ENCODE measurements at places on chromosomes 2 and 18.

- no peak for DNase-seq
Measured at GRCh38 chr18:8602040-8602439, 7.2 kb upstream of the RAB12 start.

GRCh38 chr2:234100686-234101085 lies 50.2 kb downstream of the SPP2 start:
- DNase-seq = no peak

DNA sequence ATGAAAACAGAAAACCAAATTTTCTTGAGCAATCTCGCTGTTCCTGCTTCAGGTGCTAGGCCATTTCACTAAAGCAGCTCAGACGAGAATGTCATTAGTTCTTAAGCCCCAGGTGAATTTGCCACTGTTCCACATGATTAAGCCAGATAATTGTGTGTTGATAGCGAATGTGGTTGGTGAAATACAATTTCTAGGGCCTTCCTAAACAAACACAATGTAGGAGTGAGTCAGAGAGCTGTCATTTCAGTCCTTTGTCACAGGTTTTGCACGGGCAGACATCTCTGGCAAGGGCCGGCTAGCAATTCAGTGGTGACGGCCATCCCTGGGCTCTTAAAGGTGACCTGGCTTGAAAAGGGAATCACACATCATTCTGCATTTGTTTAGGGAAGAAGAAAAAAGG lies 170.7 kb downstream of the TMEM182 start:
- DNase-seq = no peak

- DNase-seq = no peak
Measured at GRCh38 chr18:64401268-64402060, 252.6 kb upstream of the LINC00305 start.

- no peak for DNase-seq
Measured at GRCh38 chr2:212177724-212178123, 360.9 kb downstream of the ERBB4 start.

GRCh38 chr2:71598526-71598925 lies 145.2 kb downstream of the DYSF start:
- no peak for DNase-seq

DNA sequence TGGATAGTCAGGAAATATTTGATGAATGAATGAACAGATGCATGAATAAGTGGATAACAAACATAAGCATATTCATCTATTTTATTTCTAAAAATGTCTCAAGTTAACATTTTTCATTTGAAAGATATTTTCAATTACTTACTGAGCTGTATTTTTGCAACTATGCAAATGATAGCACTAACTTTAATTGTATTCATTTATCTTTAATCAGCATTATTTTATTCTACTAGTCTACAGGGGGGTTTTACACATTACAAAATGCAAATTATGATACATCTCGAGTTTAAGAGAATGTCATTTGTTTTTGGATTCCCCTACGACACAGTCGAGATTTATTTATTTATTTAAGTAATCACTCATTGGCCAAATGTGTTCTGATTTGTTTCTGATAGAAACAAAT lies 530.6 kb downstream of the ERBB4 start:
- DNase-seq = no peak

DNA sequence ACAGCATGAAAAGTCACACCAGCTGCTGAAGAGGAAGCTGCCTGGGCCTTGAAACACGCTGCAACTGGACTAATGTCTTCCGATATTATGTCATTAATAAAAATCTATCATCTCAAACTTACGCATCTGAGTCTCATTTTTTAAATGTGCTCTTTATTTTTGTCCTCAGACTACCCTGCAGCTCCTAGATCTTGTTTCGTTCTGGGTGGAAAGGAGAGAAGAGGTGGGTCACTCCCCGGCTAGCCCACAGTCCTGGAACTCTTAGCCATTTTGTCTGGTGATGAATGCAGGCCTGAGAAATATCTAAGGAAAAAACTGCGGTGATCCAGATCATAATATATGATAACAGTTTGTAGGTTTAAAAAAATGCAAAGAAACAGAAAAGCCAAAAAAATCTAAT lies 73.3 kb downstream of the TXNL1 start:
- no peak for DNase-seq

DNA sequence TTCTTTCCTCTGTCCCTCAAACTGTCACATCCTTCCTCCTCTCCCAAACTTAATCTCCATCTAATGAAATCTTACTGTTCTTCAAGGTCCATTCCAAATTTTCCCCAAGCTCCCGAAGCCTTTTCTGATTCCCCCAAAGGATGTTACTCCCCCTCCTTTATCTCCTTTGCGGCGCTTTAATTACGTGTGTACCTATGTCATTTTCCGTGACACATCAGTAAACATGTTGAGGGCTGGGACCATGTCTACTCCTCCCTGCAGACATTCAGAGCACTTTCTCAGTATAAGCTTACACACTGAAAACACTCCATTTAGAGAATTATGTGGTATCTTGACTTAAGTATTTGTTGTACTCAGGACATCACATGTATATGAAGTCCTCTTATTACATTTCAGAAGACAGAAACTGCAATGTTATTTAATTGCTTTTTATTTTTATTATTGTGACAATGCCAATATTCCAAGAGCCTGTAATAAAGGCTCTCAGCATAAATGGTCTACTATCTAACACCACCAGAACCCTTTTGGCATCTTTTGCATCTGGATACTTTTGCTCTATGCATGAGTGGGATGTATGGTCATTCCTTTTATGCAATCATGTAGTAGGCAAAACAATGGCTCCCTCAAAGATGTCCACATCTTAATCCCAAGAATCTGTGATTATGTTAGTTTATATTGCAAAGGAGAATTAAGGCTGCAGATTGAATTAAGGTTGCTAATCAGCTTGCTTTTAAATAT lies 1.8 kb downstream of the NMI start:
- DNase-seq = no peak

DNA sequence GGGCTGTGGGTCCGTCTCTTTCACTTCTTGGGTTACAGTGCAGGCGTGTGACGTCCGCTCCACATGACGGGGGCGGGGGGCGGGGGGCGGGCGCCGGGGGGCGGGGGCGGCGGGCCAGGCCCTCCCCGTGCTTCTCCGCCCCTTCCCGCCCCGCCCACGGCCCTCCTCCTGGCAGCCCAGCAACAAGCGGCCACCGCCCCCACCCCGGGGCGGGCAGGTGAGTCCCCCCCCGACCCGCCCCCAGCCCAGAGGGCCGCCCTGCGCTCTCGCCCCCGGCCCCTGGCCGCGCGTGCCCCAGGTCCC lies 3.6 kb downstream of the ZNF516 start:
- DNase-seq = peak; percentile 56

- peak; percentile 74 for DNase-seq
Measured at GRCh38 chr18:44895176-44895798, 214.6 kb downstream of the SETBP1 start.

- DNase-seq = peak; percentile 68
Measured at GRCh38 chr18:67731851-67732250, 215.3 kb upstream of the DSEL start.

- no peak for DNase-seq
Measured at GRCh38 chr18:63867368-63868125, 20.0 kb upstream of the SERPINB2 start.

- DNase-seq = no peak
Measured at GRCh38 chr2:213166109-213166508, 14.7 kb upstream of the IKZF2 start.

DNA sequence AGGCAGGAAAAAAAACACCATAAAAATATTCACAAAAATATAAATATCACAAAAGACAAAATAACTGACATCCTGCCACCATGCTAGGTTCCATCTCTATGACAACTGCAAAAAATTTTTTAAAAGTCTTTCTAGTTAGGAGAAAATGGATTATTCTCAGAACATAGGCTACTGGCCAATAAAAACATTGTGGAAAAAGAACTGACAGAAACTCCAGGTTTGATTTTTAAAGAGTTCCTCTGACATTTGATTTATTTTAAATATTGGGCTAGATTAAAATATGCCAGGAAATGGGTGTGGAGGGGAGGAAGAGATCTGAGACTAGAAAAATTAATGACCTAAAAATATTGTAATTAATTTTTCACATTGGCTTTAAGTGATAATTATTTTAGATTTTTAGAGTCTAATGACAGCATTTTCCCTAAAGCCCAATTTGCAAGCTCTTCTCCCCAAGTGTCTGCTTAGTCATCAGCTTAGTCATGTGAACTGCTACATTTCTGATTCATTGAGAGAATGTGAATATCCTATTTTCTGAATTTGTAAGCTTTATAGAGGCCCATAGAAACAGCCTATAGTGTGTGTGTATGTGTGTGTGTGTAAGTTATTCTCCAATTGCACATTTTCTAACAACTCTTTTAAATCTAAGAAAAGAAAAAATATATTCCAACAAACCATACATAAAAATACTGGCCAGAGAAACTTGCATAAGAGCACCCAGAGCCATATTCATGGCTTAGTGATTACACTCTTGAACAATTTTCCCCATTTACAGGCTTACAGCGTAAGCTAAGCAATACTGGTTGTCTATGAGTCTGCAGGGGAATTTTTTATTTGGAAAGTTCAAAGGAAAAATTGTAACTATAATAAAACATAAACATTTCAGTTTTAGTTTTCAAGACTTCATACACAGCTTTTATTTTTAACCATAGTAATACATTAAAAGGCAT lies 48.4 kb downstream of the TMEFF2 start:
- peak; percentile 76 for DNase-seq

- DNase-seq = no peak
Measured at GRCh38 chr2:217398860-217399259, 539.0 kb upstream of the TNP1 start.

DNA sequence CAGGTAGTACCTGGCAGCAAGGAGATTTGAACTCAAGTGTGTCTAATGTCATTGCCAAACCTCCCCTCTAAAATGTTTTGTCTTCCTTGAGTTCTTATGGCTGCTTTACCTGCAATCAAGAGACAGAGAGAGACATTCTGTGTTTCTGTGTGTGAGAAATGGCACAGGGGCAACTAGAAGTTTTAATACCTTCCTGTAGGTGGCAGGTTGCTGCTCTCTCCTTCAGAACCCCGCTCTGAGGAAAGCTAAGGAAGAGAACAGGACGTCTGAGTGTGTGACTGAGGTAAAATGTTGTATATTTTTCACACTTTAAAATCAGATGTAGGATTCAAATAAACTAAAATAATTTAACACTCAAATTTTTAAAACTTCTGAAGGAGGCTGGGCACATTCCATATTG lies 19.2 kb downstream of the DTNA start:
- DNase-seq = peak; percentile 39

DNA sequence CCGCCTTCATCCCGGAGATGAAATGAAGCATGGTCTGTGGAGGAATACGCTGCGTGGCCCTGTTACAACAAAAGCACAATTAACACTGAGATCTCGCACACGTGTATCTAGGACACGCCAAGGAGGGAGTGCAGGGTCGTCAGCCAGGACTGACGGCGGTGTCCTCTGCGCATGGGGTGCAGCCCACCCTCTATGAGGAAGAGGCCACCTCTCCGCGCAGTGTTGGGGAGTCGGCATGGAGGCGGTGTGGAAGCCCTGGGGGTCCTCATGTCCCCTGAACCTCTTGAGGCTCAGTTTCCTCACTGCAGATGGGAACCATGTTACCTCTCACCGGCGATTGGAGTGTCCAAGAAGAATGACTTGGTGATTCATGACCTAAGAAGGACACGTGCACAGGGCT lies 86.0 kb upstream of the ZNF236 start:
- no peak for DNase-seq

DNA sequence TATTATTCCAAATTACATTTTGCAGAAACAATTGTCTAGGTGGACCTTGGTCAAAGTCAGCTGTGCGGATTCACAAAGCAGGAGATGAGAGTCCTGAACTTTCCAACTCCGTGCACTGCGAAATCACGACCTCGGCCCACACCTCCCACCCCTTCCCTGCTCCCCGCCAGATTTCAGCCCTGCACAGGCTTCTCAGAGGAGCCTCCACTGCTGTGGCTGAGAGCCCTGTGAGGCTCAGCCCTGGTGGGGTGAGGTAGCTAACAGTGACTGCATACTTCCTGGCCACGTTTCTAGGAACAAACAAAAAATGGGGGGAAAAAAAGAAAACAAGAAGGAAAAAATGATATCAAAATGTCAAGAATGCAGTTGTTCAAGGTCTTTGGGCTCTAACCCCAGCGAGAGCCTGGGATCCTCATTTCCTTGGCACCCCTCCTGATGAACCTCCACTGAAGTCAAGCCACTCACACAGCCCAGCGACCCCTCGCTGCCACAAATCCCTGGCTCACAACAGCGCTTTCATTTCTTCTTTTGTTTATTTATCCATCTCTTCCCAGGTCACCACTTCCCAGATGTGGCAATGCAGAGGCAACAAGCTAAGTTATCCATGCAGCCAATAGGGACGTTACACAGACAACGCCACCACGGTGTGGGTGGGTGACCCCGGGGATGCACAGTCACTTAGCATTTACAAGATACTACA lies 729.7 kb upstream of the ID2 start:
- no peak for DNase-seq

GRCh38 chr2:10322973-10323372 lies 20.3 kb downstream of the HPCAL1 start:
- no peak for DNase-seq

DNA sequence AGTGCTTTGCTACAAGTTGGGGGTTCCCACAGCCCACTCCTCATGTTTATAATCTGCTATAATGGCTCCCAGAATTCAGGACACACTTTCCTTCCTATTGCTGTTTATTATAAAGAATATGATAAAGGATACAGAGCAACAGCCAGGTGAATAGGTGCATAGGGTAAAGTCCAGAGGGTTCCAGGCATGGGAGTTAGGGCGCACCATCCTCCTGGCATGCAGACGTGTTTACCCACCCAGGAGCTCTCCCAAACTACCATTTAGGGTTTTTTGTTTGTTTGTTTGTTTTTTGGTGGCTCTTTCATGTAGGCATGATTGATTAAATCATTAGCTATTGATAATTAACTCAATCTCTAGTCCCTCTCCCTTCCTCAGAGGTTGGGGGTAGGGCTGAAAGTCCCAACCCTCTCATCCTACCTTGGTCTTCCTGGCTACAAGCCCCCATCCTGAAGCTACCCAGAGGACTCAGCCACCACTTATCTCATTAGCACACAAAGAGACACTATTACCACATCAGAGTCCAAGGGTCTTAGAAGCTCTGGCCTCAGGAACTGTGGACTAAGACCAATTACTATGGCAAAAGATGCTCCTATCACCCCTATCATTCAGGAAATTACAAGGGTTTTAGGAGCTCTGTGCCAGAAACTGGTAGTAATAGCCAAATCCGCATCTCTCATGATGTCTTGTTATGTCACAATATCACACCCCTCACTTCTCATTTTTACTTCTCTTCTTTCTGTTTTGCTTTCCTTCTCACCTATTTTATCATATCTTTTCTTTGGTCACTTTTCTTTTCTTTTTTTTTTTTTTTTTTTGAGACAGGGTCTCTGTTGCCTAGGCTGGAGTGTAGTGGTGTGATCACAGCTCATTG lies 154.9 kb upstream of the TTC39C start:
- no peak for DNase-seq

DNA sequence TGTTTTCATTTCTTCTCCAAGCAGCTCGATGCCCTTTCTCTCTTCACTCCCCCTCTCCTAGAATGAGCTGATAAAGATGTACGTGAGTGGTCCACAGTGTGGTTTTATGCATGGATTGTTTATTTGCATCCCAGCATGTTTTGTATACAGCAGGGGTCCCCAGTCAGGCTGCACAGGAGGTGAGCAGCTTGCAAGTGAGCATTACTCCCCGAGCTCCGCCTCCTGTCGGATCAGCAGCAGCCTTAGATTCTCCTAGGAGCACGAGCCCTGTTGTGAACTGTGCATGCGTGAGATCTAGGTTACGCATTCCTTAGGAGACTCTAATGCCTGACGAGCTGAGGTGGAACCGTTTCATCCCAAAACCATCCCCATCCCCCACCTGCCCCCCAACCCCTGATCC lies 262.6 kb downstream of the AGAP1 start:
- no peak for DNase-seq

Measured in M059J (cell line).